ENCODE measurements at places on chromosomes 5 and 9. TPM values are rescaled to one million over a fixed set of nuclear protein-coding genes. Genes with fewer than 3 reads are reported as not detected.

DNA sequence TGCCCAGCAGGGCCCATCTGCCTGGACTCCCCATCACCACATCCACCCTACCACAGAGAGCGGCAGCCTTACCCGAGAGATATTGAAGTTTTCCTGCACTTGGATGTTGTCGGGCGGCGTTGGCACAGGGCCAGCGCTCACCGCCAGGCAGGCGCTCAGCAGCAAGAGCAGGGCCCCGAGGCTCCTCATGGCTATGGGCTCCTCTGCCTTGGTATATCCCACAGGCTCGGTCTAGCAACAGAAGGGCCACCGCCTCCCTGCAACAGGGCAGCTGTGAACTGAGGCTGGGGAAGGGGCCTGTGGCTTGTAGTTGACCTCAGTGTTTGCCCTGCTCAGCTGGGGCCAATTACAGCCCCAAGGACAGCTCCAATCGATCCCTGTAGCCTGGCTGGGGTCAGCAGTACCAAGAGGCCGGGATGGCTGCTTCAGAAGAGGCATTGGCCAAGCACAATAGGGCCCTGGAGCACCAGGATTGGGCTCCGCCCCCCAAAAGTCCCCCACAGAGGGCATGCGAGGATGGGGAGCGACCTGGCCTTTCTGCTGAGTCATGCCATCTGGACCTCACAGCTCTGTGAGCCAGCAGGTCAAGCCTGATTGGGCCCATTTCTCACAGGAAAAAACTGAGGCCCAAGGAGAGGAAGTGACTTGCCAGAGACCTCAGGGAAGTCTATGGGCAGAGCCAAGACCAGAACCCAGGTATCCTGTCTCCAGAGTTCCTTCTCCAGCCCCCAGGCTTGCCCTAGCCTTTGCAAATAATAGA lies at the start of gene AMBP:
Gene AMBP (minus strand): TSS at position 280 of the 760 bp plus-strand sequence. CDS start 91 bp downstream, at position 189.
- no peak for DNase-seq

RNF183 gene
- not detected for total RNA-seq

DNA sequence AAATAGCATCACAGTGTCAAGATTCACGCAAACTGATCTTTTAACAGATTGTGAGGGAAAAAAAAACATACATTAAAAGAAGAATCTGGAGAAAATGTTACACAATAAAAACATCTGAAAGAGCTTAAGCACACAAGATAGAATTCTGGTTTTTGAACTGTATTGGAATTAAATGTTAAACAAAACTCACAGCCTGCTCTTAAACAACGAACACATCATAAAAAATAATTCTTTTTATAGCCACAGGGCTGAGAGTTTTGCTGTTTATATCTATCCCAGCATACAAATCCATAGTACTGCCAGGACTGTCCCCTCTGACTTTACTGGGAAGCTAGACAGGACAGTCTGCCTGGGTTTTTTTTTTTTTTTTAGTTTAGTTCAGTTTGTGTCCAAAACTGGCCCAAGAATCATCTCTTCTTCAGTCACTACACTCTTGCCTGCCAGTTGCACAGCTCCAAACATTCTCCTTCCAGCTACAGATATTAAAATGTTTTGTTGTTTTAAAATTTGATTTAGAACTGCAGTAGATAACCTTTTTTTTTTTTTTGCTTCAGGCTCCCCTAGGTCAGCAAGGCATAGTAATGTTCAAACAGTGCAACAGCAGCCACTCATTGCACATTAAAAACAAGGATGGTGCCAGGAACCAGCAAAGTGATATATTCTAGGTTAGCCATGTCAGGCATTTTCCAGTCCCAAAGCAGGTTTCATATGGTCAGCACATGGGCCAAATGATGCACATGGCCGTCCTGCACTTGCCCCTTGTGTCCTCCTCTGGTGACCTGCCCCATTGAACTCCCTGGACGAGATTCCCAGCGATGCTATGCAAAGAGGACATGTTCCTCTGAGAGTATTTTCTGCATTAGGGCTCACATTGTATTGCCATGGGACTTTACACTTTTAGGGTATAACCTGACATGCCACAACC lies 173.6 kb downstream of the ARL15 start:
- DNase-seq: peak; percentile 66

GRCh38 chr5:172556971-172557461 lies 84.0 kb upstream of the NEURL1B start:
- peak; percentile 30 for DNase-seq

DNA sequence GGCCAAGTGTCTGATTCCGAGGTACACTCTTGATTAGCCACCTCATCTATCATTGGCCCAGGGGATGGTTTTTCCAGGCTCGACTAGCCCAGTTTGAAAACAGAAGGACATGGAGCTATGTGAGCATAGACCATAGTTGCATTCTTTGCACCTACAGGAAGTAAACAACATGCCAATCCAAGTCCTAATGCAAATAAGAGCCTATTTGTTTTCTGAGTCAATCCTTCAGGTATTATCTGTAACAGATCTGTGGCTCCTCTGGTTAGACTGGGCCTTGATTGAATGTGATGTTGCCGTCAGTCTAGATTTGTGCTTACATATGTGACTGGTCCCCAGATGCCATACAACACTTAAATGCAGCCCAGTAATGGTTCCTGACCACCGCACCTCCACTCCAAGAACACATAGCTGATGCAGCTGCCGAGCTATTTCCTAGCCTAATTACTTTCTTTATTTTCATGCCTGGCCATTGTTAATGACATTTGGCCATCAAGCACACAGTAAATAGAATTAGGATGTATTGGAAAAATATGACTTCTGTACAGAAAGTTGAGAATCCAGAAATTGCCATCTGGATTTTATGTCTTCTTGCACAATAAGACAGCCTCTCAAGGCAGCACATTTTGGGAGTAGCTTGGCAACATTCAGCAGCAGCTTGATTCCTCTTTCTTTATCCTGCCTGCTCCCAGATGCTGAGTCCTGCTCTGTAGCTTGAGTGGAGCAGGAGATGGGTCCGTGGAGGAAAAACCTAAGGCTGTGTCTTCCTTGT lies 29.5 kb upstream of the ARHGAP26 start:
- peak; percentile 82 for DNase-seq

DNA sequence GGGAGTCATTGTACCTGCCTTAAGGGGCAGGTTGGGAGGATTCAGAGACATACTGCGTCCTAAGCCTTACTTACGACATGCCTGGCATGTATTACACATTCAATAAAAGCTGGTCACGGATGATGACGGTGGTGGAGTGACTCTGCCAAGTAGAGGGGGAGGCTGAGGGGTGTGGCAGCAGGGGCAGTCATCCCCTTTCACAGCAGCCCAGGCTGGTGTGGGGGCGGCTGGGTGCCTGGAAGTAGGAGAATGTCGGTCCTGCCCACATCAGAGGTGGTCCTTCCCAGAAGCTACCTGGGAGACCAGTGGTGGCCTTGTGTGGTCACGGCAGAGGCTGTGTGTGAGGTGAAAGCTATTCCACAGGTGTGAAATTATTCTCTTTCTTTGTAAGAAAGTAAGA lies 8.9 kb downstream of the ZBTB34 start:
- no peak for DNase-seq

- no peak for DNase-seq
Measured at GRCh38 chr9:2955575-2955974, 111.7 kb upstream of the PUM3 start.

KCNV2 gene
- total RNA-seq: not detected

- DNase-seq: no peak
Measured at GRCh38 chr5:167937635-167937998, 353.8 kb upstream of the WWC1 start.

ZFR gene
- total RNA-seq: 122 TPM

C9orf152 gene
- total RNA-seq: not detected

- DNase-seq: no peak
Measured at GRCh38 chr9:34633166-34633565, 4.3 kb upstream of the ARID3C start.

GRCh38 chr5:111810112-111810511 lies 53.1 kb upstream of the NREP start:
- no peak for DNase-seq

DNA sequence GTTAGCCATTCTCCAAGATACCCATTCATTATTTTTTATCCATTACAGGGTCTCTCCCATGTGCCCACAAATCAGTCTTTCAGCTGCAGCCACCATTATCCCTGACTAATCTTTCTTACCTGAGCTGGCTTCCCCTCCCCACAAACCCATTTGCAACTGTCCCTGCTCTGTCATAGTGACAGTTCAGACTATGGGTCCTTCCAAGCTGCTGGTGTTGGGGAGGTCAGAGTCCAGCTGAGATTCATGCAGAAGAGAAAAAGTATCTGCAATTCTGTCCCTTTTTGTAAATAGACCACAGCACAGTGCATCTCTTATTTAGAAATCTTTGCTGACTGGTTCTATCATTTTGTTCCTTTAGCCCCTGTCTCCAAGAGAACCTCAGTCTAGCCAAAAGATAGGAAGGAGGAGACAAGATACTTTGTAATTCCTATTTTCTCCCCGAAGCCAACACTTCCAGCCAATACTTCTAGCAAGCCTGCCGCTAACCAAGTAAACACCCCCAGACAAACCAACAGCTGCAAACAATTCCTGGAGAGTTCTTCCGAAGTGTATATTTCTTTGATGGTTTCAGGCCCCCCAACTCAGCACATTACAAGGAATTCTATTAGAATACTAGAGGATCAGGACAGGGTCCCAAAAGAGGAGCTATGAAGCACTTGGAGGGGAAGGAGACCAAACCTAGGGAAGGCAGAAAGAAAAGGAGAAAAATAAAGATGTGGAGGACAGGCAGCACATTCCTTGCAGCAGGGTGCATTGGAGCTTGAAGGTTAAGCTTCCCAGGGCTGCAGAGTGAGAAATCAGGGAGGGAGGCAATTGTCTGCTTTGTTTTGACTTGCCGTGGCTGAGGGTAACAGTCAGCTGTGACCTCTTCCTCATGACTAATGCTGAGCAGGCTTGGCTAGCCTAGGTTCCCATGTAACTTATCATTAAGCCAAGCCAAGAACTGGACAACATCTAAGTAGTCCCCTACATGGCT lies 148.5 kb downstream of the SGCD start:
- peak; percentile 92 for DNase-seq

DNA sequence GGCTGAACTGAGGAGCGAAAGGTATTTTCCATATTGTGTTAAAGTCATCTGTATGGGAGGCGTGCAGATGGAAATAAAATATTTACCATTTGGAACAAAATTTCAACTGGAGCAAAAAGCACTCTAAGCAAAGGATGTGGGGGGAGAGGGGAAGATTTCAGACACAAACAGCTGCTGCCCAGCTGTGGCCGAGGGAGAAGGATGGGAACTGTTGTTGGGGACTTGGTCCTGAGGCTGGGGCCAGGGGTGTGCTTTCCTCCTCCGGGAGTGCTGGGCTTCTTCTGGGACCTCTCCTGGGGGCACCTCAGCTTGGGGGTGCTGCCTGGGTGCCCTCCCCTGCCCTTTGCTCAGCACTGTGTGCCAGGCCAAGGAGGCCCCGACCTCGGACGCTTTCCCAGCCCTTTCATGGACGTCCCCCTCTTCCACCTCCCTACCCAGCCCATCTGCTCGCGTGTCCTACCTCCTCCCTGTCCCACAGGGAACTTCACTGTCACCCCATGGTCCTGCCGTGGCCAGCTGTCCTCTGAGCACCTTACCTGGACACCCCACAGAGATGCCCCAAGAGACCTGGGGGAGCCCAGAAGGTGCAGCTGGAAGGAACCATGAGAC lies 101.9 kb upstream of the COL5A1 start:
- DNase-seq: peak; percentile 57

LECT2 gene
- not detected for total RNA-seq

DNA sequence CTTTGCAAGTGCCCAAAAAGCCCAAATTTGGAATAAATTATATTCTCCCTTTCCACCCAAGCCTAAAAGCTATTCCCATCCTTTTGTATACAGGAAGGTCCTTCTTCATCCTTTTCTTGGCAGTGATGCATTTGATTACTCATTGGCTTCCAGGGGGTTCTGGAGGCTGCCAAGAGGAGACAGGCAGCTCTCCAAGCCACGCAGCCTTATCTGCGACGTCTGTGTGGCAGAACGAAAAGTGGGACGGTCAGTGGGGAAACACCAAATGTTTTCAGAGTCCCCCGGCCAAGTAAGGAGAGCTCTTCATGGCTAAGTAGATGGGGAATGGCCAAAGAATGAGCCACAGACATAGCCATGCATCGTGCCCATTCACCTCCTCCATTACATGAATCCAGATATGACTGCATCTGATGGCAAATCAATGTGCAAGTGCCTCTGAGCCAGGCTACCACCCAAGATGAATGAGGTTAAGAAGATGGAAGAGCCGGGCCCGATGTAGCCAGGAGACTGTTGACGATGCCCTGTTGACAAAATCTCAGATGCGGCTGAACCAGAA lies 12.1 kb downstream of the ADAM19 start:
- no peak for DNase-seq

- DNase-seq: no peak
Measured at GRCh38 chr5:108459769-108460168, 77.9 kb upstream of the FBXL17 start.

KIAA0825 gene
- 9.5 TPM for total RNA-seq

AK8 gene
- total RNA-seq: 0.32 TPM

TLR4 gene
- total RNA-seq: 18.1 TPM

- no peak for DNase-seq
Measured at GRCh38 chr9:134477342-134477925, 151.2 kb downstream of the RXRA start.

OCLN gene
- total RNA-seq: 0.43 TPM

CDHR2 gene
- not detected for total RNA-seq

GRCh38 chr9:72635197-72635596 lies 113.8 kb downstream of the TMC1 start:
- no peak for DNase-seq

- DNase-seq: no peak
Measured at GRCh38 chr9:18676525-18676924, 202.6 kb downstream of the ADAMTSL1 start.

DNA sequence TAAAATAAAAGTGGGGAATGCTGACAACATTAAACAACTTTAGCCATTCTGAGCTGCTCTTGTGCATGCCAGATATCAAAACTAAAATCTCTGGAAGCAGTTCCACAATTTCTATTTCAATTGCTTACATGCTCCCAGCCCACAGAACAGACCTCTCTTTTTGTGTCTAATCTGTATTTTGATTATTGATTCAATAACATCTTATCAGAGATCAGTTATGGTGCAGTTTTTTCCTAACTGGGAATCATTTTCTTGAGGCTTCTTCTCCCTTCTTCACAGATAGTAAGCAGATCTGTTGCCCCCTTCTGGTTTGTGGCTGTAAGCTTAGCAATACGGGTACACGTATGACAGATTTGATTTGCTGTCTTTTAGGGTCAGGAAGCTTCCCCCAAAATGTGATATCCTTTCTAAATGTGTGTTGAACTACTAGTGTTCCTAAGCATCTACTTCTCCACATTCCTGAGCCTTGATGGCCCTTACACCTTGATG lies 39.4 kb downstream of the MRPS27 start:
- DNase-seq: peak; percentile 79

TPPP gene
- under 0.01 TPM for total RNA-seq

DNA sequence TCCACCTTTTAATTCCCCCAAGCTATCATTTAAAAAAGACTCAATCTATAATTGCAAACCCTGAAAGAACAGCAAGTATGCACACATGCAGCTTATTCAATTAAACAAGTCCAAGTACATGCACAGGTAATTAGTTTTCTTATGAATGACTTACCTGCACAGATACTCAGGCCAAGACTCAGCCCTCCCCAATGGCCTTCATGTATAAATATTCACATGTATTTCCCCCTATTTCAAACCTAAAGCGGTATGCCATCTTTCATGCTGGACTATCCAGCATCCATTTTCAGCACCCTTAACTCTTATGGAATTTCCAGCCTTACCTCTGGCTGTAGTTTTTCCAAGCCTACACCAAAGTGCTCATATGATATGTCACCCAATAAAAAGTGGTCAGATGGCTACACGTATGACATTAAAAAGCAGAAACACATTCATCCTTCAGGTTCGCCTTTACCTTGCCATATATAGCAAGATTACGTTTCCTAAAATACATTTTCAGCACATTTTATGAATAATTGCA lies 205.5 kb downstream of the MEF2C start:
- no peak for DNase-seq

All from fibroblast of villous mesenchyme (primary cell).